ELF-1 (cell line): ENCODE measurements at places on chromosomes 4 and X.
A peak's percentile ranks its signal among the peaks of the same experiment; 100 is the strongest.

DNA sequence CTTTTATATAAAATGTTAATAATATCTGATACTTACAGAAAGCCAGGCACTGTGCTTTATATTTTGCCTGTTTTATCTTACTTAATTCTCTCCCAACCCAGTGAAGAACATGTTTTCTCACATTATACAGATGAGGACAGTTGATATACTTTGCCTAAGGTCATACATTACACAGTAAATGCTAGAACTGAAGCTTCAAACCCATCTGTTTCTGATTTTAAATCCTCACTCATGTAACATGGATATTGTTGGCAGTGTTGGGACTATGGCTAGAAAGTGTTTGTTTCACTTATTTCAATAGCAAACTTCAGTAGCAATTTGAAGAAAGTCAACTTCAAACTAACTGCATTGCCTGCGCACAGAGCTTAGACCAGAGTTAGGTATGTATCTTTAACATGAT lies 57.4 kb downstream of the RAPGEF2 start:
- DNase-seq, result no peak

- peak; percentile 55 for DNase-seq
Observed at GRCh38 chrX:119399772-119400101, 601 bp downstream of the SLC25A43 start.

DNA sequence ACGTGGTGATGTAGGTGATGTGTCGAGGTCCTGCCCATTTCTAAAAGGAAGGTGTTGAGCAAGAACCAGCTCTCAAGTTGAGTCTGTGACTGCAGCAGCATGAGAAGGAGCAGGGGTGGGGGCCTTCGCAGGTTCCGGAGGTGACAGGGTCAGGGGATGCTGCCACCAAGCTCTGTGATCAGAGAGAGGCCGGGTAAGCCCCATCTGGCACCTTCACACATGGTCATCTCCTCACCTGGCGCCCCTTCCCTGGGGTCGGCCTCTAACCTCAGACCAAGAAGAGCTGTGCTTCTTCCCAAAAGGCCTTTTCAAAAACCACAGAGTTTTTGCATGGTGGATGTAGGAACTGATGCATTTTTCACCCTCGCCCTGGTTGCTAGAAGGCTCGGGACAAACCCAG lies 137.6 kb downstream of the CPZ start:
- no peak for DNase-seq

DNA sequence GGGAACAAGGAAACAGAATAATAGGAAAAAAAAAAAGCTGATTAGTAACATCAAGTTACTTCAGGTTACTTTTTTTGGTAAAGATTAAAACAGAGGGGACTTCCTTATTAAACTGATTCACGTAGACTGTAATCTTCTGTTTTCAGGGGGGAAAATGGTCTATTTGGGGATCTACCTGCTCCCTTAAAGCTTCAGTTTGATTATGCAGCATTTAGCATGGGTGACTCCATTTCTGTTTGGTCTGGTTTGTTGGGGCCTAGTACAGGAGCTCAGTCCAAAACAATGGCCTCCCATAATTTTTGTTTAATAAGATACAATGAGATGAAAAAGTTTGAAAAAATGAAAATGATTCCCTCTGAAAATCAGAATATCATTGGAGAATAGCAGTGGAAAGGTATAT lies 34.6 kb downstream of the TEC start:
- DNase-seq, result no peak

DNA sequence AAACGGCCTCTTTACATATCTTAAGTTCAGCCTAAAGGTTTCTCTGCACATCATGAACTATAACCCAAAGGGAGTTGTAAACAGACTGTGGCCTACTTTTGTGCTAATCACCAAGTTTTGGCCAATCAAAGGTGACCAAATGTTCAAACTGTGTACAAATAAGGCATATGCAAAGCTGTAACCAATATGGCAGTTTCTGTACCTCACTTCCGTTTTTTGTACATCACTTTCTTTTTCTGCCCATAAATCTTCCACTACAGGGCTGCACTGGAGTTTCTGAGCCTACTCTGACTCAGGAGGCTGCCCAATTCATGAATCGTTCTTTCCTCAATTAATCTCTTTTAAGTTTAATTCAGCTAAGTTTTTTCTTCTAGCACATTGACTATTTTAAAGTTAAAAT lies 318.7 kb downstream of the SLC7A11 start:
- no peak for DNase-seq

GRCh38 chr4:101357751-101358150 lies 10.4 kb upstream of the PPP3CA start:
- DNase-seq, result no peak
